ENCODE measurements at places on chromosomes 6 and 20.

DNA sequence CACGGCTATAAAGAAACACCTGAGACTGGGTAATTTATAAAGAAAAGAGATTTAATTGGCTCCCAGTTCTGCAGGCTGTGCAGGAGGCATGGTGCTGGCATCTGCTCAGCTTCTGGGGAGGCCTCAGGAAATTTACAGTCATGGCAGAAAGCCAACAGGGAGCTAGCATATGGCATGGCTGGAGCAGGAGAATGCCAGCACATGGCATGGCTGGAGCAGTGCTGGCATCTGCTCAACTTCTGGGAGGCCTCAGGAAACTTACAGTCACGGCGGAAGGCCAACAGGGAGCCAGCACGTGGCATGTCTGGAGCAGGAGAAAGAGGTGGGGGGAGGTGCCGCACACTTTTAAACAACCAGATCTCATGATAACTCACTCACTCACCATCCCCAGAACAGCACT is 32.5 kb upstream of the DACT2 start:
- no peak for DNase-seq

DNA sequence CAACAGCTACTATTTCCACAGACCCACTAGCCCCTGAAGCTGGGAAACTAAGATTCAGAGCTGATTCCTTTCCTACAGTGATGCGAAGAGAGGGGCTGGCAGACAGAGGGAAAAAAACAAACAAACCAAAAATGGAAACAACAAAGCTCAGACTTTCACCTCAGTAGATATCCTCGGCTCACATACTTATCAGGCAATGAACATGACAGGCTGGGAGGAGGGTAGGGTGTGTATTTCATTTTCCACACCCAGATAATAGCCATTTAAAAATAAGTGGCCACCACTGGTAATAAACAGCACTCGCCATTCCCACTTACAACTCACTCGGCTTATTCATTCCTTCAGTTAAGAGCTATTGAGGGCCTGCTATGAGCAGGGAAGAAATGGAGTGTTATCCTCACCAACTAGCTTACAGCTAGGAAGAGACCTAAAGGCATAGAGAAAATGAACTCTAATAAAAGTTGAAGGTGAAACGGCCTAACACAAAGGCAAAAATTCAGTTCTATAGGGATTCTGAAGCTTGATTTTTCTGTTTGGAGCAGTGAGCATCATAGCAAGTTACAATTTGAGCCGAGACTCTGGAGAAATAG is 32.0 kb upstream of the SPTLC3 start:
- no peak for DNase-seq

- DNase-seq: no peak
Observed at GRCh38 chr6:125988280-125988679, 1.9 kb downstream of the TRMT11 start.

- DNase-seq: no peak
Observed at GRCh38 chr20:46741924-46742668, 32.6 kb downstream of the SLC2A10 start.

- no peak for DNase-seq
Observed at GRCh38 chr20:50717974-50718761, 13.2 kb upstream of the PARD6B start.

- no peak for DNase-seq
Observed at GRCh38 chr6:38110481-38110971, 291.0 kb downstream of the ZFAND3 start.

DNA sequence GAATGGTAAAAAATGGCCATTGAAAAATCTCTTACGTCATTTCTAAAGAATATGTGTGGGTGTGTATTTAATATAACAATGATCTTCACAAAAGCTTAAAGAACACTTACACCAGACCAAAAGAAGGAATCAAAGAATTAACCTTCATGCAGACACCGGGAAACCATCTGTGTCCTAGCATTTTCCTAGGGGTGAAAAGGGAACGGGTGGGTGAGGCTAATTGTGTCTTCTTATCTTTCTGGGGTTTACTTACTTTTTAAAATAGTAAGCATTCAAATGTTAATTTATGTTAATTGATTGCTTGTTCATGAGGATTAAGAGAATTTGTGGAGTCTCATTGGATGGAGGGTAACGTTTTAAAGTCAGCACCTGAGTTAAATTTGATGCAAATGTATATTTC is 47.5 kb downstream of the BMP2 start:
- DNase-seq: no peak

DNA sequence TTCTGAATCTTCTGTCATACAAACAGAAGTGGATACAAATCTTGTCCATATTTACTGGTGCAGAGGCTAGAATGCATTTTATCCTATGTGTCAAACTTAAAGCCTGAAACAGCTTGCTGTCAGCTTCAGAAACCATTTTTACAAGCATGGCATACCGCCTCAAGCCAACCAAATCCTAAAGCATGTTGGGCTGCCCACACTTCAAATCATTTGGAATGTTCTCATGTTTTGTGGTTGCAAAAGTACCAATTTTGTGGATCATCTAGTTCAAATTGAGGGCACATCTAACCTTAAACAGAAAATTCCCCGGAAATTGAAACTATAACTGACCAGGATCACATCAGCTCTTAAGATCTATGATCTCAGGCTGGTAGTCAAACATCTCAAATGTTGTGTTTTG is 3.2 kb downstream of the GPR63 start:
- DNase-seq: no peak

GRCh38 chr20:36344517-36345132 is 38.5 kb downstream of the DLGAP4 start:
- no peak for DNase-seq

DNA sequence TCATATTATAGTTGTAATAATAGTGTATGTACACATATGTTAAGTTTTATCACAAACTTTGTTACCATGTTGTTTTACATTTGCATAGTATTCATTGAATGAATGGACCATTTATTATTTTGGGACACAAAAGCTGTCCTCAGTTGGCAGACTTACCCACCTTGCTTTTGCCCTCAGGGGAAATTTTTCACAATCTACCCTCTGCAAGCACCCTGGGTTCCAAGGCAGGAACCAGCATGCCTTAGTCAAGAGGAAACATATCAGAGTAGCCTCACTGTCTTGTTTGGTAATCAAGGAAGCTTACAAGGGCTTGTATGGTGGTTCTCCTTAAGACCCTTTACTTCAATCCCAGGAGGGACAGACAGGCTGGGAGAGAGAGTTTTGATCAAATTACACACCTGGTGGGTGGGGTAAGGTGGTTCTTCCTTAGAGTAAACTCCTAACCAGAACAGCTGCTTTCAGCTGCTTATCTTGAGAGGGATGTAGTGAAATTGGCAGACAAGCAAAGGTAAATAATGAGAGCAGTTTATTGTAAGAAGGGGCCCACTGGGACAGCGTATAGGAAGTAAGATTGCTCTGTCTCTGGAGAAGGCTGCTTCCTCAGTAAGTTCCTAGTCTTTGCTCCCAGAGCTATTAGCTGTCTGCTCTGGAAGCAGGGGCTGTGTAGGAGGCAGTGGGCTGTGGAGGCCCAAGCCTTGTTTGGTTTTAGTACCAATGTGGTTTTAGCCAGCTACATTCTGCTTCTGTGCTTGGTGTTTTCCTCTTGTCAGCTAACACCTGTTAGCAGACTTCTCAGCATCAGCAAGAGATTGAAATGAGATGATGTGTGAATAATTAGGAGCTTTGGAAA is 31.1 kb downstream of the BRPF3 start:
- DNase-seq: no peak
